Esophagus muscularis mucosa (tissue), 4 donors: ENCODE measurements at places on chromosomes 4 and X. TPM values are rescaled to one million over a fixed set of nuclear protein-coding genes. Genes with fewer than 3 reads are reported as not detected.

GRCh38 chrX:110741213-110741796, 54.3 kb downstream of the CHRDL1 start:
- DNase-seq, result no peak

GRCh38 chr4:176492646-176493302, 173.0 kb downstream of the SPCS3 start:
- DNase-seq, result no peak

Gene SMIM43
- 0.46 TPM for total RNA-seq

Gene KIAA1210
- not detected for total RNA-seq

Gene AVPR2
- 7.6 TPM for total RNA-seq
